Frontal cortex (tissue), 4 donors: ENCODE measurements at places on chromosomes 1 and 21. TPM values are rescaled to one million over a fixed set of nuclear protein-coding genes. Genes with fewer than 3 reads are reported as not detected.
A peak's percentile ranks its signal among the peaks of the same experiment; 100 is the strongest.

GRCh38 chr1:3735027-3735681 is 17.1 kb upstream of the CCDC27 start:
- DNase-seq, result no peak

- DNase-seq, result peak; percentile 71
Measured at GRCh38 chr1:160206036-160206389, 829 bp downstream of the PEA15 start.

- DNase-seq, result no peak
Measured at GRCh38 chr21:41479686-41480085, 28.3 kb downstream of the TMPRSS2 start.

DNA sequence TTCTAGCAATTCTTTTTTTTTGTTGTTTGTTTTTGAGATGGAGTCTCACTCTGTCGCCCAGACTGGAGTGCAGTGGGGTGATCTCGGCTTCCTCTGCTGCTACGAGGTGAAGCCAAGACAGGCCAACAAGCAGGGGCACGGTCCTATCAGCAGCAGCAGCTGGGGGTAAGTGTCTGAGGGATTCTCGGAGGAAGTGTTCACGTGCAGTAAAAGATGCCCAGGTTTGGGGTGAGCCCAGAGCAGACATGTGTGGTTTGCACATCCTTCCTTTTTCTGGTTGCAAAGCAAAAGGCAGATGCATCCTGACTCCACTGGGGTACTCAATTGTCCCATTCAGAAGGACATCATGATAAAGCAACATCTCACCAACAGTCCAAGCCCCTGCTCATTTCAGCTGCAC is 27.7 kb downstream of the PIGP start:
- DNase-seq, result no peak

- DNase-seq, result no peak
Measured at GRCh38 chr1:215730600-215730999, 163.5 kb downstream of the KCTD3 start.

DNA sequence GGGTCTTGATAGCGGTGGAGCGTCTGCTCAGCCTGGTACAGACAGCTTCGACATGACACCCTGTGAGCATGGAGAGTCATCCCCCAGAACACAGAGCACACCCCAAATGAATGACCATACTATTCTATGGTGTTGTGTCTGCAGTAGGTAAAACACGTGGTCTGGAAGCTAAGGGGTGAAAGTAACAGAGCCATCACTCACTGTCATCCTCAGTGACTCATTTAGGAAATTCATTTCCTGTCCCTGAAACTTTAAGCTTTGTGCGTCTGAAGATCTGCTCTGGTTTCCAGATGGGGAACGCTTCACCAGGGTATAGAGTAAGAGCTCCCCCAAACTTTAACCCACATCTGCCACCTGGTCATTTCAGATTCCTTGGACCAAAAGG is 94.8 kb upstream of the DISP3 start:
- no peak for DNase-seq

DNA sequence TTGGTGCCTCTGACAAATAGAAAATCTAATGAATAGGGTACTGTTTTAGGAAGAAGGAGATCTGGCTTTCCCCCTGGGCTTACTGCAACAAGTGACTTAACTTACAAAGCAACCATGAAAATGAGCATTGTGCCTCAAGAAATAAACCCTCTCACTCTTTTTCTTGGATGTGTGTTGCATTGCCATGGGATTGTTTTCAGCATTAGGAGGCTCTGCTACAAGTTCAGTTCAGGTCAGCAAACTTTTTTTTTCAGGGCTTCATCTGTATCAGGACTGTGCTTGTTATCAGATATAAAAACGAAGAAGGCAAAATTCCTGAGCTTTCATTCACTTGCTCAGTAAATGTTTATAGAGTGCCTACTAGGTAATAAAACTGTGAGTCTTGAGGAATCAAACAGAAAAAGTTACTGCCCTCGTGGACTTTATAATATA is 37.8 kb upstream of the DOCK7 start:
- no peak for DNase-seq

- DNase-seq, result no peak
Measured at GRCh38 chr1:119713039-119713748, 1.5 kb downstream of the PHGDH start.

DNA sequence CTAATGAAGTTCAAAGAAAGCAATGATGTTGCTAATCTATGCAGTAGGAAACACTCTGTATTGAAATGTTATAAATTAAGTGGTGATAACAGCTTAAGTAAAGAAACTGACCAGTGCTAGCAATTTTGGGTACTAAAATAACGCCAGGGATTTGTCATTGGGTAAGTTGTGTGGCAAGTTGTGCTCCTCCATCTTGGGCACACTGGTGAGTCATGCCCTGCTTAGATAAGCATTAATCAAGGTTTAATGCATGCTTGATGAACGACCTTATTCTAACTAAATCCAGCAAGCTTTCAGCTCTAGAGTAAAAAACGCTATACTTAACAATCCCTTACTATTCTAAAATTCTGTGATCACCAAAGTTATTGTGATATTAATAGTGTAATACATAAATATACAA is 25.2 kb downstream of the VAMP4 start:
- DNase-seq, result no peak

DNA sequence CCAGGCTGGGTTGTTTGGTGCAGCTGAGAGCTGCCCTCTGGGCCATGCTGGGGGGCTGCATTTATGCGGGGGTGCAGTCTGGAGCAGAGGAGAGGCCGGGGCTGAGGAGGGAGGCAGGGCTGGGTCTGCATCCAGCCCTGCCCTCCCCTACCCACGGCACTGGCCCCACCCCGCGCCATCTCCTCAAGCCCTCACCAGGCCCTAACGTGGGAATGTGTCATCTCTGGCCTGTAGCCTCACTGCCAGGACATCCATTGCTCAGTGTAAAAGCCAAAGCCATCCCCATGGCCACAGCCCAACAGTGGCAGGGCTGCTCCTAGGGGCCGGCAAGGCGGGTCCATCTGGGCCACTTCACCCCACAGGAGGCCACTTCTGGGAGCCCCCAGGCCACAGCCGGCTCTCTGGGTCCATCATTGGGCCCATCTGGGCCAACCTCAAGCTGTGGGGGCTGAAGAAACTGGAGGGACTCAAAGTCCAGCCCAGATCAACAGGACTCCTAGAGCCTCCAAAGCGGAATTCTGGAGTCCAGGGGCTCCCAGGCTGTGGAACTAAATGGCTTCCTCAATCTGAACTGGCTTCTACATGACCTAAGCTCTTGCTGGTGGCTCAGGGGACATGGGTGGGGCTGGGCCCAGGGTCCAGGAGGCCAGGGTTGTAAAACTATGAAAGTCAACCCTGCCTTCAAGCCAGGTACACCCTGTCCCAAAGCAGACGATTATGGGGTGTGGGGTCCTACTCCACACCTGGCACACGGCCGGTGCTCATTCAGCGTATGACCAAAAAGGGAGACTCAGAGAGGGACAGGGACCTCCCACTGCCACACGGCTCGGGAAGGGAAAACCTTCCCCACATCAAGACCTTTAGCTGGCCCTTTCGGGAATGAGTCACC is 32.6 kb downstream of the RUNX3 start:
- DNase-seq, result no peak

GSTM5 gene
- 3.7 TPM for total RNA-seq

PDE9A gene
- 13.0 TPM for total RNA-seq

GRCh38 chr1:108554682-108555427 is 5.0 kb upstream of the EEIG2 start:
- DNase-seq, result no peak

DNA sequence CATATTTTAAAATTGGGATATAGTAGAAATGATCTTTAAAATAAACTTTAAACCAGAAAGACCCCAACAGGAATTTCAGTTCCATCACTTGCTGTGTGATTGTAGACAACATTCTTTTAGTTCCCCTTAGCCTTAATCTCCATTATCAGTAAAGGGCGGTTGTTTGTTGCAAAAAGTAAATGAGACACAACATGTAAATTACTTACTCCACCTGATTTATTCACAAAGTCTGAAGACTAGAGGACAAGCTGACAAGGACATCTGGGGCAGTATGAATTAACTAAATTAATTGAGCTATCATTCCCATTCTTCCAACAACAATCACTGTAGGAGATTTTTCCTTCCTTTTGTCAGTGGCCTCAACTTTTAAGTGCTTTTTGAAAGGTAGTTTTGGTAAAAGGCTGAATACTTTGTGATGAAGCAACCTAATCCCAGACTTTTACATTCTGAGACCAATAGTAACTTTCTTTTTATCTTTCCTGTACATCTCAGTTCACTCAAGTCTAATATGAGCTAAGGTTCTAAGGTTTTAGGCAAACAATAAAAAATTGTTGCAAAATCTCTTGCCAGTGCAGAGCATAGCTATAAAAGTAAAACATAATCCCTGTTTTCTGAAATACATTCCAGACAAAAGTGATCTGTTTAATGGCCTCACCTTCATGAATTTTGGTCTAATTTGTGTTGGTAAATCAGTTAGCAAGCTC is 6.2 kb downstream of the SLC19A2 start:
- DNase-seq, result no peak

GRCh38 chr21:32426066-32426465 is 13.6 kb downstream of the EVA1C start:
- no peak for DNase-seq
